ENCODE measurements at places on chromosomes 5 and 9.
A peak's percentile ranks its signal among the peaks of the same experiment; 100 is the strongest.

- no peak for DNase-seq
Observed at GRCh38 chr9:3285365-3286161, 240.2 kb downstream of the RFX3 start.

DNA sequence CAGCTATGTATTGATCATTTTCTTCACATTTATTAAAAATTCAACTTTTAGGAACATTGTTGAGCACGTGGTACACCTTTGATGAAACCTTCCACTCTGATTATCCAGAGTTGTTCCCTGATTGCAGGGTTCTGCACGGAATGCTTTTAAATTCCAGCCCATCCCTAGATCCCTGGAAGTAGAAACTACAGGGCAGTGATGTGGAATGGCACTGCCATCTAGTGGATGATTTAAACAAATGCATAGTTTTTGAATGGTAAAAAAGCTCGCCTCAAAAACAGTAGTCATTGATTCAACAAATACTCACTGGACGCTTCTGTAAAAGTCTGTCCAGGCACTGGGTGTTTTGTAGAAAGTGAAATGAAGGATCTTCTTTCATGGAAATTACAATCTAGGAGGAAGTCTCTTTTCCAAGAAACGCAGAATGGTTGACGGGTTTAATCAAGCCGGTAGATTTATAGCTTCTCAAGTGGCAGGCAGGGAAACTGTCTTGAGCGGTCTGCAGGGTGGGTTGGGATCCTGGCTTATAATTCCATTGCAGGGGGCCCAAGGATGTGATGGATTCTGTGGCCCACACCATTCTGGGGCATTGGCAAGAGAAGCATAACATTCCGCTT is 118.4 kb downstream of the ARHGAP26 start:
- no peak for DNase-seq

DNA sequence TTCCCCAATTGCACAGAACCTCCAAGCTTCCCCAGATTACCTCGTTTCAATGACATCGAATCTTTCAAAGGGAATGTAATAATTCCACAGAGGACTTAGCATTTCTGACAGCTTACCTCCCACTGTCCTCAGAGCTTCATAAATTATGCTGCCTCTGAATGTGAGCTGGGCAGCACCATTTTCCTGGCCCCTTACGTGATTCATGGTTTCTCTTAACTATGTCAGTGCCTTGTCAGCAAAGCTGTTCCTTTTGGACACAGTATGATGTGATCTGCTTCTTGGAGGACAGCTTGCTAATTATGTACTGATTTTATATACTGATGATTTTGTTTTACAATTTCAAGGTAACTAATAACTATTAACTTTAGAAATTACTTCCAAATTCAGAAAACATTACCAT is 27.7 kb upstream of the SSBP2 start:
- peak; percentile 13 for DNase-seq

DNA sequence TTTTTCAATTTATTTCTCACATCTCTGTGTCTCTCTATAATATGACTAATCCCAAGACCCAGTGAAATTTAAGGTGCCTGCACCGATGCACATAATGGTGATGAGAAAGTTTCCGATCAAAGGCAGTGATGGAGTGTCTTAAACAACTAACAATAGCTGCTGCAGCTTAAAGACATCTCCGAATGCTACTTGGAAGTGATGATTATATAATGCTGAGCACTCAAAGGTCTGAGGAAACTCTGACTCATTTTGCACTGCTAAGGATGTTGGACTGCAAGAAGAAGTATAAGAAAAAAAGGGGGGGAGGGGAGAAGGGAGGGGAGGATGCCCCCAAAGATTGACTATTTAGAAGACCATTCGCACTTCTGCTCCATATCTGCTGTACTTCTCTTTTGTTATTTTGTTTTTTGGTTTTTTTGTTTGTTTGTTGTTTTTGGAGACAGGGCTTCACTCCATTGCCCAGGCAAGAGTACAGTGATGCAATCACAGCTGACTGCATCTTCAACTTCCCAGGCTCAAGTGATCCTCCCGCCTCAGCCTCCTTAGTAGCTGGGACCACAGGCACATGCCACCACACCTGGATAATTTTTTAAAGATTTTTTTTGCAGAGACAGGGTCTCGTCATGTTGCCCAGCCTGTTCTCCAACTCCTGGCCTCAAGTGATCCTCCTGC is 192.2 kb downstream of the HSD17B3 start:
- no peak for DNase-seq

- DNase-seq, result no peak
Observed at GRCh38 chr5:42022383-42022972, 97.4 kb downstream of the FBXO4 start.

GRCh38 chr9:123883634-123884033 is 46.3 kb downstream of the DENND1A start:
- DNase-seq, result no peak

- no peak for DNase-seq
Observed at GRCh38 chr9:110357505-110357904, 19.8 kb upstream of the TXNDC8 start.

DNA sequence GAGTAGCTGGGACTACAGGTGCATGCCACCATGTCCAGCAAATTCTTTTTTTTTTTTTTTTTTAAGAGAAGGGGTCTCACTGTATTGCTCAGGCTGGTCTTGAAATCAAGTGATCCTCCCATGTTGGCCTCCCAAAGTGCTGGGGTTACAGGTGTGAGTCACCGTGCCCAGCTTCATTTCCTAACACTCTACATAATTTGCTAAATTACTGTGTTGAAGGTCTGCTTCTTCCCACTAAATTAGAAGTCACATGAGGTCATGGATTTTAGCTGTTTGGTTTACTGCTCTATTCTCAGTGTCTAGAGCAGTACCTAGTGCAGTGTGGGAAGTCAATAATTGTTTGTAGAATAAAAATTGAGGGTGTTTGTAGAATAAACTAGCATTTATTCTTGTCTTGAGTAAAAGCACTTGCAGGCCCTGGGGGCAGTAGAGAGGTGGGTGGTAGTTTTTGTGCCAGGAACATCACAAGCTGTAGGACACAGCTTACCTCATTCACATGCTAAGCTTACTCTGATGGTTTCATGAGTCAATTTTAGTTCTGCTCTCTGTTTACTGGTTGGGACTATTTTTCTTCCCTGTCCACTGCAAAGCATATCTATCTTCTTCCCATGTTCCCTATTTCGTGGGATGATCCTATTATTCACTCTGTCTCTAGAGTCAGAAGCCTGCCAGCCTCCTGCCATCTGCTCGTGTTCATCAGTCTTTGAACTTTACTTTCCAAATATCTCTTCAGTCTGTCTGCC is 7.0 kb downstream of the TEX48 start:
- no peak for DNase-seq

DNA sequence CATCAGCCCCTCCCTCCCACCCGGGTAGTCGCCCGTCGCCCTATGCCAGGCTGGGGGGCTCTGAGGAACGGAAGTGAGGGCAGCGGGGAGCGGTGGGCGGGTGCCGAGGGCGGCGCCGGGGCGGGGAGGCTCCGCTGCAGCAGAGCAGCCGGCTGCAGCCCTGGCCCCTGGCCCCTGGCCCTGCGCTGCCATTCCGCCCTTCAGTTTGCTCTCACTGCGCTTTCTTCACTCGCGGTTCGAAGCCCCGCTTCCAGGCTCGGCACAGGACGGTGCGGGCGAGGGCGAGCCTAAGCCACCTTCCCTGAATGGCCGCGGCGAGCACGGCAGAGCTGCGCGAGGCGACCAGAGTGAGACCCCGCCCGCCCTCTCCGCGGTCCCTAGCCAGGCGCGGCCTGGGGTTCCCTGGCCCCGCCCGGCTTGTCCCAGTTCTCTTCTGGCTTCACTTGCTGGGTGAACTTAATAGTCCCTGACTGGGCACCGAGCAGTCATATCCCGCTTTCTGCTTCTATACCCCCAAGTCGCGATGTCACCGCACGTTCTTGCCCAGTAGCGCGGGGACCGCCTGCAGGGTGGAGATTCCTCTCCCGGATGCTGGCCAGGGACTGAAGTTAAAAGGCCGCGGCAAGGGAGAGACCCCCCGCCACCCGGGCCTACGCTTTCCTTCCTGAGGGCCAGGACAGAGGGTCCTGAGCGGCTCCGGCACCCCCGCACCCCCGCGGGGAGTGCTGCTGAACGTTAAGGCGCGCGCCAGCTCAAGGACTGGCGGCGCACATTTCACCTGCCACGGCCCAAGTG is 623 bp upstream of the TRIM36 start:
- peak; percentile 30 for DNase-seq

GRCh38 chr9:5184776-5185175 is 663 bp downstream of the INSL6 start:
- no peak for DNase-seq

DNA sequence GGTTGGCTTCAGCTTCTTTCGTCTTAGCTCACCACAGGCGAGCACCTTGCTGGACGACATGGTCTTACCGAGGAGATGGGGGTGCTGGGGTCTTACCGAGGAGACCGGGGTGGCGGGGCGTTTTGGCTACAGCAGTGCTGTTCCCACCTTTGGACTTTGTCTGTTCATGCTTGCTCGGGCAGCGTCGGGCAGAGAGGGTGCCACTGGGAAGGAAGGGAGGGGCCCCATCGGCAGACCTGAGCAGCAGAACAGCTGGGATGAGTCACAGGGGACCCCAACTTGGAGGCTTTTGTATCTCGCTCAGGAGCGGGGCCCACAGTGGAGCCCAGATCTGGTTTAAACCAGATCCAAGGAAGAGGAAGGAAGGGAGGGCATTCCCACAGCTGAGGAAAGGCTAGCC is 106.0 kb upstream of the CACNA1B start:
- DNase-seq, result no peak

GRCh38 chr5:29548262-29548661 is 1645.2 kb upstream of the CDH6 start:
- no peak for DNase-seq

- DNase-seq, result no peak
Observed at GRCh38 chr9:98472216-98472615, 216.8 kb upstream of the TBC1D2 start.

DNA sequence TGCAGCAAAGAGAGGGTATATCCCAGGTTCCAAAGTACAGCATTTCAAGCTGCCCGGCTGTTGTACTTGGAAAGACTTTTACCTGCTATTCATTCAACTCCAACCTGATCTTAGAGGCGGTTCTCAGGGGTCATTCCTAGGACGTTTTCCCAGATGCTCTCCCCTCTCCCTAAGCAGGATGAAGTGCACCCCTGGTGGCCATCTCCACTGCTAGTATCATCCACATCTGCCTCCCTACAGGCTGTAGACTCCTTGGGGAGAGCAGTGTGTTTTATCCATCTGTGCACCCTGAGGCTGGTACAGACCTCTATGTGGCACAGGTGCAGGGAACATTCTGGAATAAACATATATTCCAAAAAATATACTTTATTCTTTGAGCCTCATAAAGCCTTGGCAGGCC is 56.8 kb downstream of the PTPN3 start:
- no peak for DNase-seq

- no peak for DNase-seq
Observed at GRCh38 chr5:96478983-96479382, 45.9 kb upstream of the PCSK1 start.

DNA sequence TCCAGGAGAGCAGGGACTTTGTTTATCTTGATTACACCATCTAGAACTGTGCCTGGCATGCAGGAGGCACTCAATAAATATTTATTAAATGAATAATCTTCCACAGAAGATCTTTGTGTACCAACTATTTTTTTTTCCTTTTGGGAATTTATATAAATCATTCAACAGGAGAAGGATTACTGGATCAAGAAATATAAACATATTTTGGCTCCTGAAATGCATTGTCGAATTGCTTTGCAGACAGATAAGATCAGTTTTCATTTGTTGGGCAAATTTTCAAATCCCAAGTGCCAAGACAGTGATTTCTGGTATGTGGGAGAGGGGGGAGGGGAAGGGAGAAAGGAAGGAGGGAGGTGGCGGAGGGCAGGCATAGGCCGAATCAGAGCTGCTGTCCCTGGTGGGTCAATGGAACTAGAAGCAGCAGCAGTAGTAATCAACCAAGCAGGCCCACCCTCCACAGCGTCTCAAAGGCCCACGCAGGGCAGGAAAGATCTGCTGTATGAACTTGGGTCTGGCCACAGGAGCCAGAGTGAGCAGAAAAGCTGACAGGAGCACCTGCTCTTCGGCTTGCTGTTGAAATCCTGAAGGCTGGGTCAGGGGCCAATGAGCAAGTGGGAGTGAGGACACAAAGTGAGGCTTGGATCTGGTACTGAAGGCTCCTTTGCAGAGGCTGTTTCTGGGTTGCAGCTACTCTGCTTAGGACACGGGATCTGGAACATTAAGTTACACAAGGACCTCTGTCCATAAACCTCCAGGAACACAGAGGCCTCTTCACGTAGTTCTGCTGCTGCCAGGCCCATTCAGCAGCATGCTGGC is 15.8 kb upstream of the TRAF1 start:
- no peak for DNase-seq

- DNase-seq, result no peak
Observed at GRCh38 chr9:114046875-114047274, 31.2 kb downstream of the AMBP start.

GRCh38 chr5:121171834-121172233 is 679.8 kb upstream of the FTMT start:
- DNase-seq, result no peak

DNA sequence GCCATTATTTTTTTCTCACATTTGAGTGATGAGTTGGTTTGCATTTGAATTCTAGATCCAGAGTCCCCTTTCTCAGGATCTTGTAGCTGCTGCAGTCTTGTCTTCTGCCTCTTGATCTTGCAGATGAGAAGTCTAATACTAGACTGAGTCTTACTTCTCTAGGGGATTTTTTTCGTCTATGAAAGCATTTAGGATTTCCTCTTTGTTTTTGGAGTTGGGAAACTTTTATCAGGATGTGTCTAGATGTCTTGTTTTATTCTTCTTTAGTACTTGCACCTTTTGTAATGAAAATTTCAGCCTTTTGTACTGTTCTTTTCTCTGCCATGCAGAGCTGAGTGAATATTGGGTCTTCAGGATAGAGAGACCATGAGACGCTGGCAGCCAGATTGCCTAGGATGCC is 65.4 kb downstream of the ZNF618 start:
- no peak for DNase-seq

GRCh38 chr5:172852490-172853354 is 18.7 kb downstream of the ERGIC1 start:
- peak; percentile 38 for DNase-seq

Data from stimulated activated naive CD8-positive, alpha-beta T cell treated with anti-CD3 and anti-CD28 coated beads, Interleukin-15, Interleukin-2, amounts not matched to agents 100 U/mL and 50 U/mL, for 24 hours (primary cell).